ENCODE measurements at places on chromosomes 4 and X.
A peak's percentile ranks its signal among the peaks of the same experiment; 100 is the strongest.

- DNase-seq = no peak
These were observed 23.0 kb downstream of the GPR174 start for GRCh38 chrX:79167462-79167861.

- no peak for DNase-seq
These were observed 2.6 kb upstream of the SLC6A8 start for GRCh38 chrX:153685156-153685536.

DNA sequence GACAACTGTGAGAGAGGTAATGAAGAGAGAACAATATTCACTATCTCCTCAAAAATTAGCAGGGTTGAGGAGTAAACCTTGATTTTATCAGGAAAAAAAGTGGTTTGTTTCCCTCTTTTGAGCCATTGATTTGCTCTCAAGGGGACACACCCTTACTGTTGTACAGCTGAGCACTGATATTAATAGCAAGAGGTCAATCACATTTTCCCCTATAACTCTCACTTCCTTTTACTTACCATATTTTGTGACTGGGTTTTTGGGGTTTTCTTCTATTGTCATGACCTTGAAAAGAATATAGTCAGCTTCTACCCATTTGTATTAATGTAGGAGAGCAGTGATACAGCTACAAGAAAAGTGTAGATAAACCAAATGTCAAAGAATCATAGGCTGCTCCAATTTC is 70.2 kb upstream of the LONRF3 start:
- no peak for DNase-seq

- peak; percentile 86 for DNase-seq
These were observed 54.9 kb downstream of the STOX2 start for GRCh38 chr4:183960046-183960420.

Data from iPS-NIHi11 (cell line).